ENCODE measurements at places on chromosomes 7 and 10.

GRCh38 chr10:105585171-105585570, 944.1 kb downstream of the SORCS3 start:
- no peak for DNase-seq

DNA sequence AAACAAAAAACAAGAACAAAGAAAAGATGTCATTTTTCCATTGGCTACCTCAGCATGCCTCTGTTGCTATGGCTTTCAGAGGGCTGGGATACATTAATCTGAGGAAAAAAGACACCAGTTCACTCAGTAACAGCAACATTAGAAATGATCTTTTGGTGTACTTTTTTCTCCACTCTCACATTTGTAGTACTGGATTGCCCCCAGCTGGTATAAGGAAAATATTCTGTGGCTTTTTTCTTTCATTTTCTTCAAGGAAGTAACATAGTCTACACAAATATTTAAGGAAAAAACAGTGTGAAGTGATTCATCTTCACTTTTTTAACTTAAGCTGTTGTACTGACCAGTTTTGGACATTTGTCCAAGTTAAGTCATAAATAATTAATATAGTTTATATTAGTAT, 482.3 kb downstream of the SORCS1 start:
- DNase-seq, result no peak

GRCh38 chr10:119449760-119450461, 92.6 kb downstream of the RGS10 start:
- peak; percentile 71 for DNase-seq

DNA sequence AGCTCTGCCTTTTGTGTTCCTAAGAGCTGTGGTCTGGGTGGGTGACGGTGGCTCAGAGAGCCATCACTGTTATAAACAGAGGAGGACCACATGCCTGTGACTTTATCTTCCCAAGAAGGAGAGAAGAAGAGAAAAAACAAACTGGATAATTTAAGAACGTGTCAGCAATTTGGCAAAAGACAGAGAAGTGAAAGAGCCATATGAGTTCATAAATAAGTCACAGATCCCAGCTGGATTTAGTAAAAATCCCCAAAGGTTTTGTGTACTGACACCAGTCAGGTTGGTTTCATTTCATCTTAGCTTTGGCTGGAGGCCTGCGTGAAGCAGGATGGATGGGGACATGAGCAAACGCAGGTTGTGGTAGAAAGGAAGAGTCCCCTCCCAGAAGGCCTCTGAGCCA, 120.7 kb downstream of the CXCL12 start:
- DNase-seq, result no peak

DNA sequence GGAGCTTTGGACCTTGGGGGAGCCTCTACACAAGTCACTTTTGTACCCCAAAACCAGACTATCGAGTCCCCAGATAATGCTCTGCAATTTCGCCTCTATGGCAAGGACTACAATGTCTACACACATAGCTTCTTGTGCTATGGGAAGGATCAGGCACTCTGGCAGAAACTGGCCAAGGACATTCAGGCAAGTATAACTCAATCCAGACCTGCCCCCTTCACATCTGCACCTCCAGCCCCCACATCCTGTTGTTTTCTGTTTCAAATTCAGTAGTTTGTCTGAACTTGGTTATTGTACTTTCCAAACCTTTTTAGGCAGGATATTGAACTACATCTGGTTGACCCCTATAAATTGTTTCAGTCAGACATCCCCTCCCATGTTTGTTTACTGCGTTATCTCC, 62.4 kb upstream of the CC2D2B start:
- DNase-seq, result no peak

GRCh38 chr10:36183056-36183455, 541.0 kb upstream of the FZD8 start:
- DNase-seq, result no peak

DNA sequence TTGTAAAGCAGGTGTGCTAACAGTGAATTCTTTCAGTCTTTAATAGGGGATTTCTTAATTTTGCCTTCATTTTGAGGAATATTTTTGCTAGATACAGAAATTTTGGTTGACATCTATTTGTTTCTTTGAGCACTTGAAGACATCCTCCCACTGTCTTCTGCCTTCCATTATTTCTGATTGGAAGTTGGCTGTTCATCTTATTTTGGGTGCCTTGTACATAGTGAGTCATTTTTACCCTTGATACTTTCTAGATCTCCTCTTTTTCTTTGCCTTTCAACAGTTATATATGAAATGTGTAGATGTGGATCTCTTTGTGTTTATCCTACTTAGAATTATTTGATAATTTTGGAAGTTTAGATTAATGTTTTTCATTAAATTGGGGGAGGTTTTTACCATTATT, 631.0 kb downstream of the AUTS2 start:
- DNase-seq, result no peak

- DNase-seq, result no peak
Observed at GRCh38 chr10:88592906-88593305, 6.3 kb downstream of the LIPJ start.

Measured in Right ventricle myocardium superior (tissue), 1 donor.